Left ventricle myocardium superior (tissue), 1 donor: ENCODE measurements at places on chromosomes 6 and 20. TPM values are rescaled to one million over a fixed set of nuclear protein-coding genes. Genes with fewer than 3 reads are reported as not detected.

- peak; percentile 74 for DNase-seq
Observed at GRCh38 chr6:35719830-35720733, 16.8 kb upstream of the ARMC12 start.

DNA sequence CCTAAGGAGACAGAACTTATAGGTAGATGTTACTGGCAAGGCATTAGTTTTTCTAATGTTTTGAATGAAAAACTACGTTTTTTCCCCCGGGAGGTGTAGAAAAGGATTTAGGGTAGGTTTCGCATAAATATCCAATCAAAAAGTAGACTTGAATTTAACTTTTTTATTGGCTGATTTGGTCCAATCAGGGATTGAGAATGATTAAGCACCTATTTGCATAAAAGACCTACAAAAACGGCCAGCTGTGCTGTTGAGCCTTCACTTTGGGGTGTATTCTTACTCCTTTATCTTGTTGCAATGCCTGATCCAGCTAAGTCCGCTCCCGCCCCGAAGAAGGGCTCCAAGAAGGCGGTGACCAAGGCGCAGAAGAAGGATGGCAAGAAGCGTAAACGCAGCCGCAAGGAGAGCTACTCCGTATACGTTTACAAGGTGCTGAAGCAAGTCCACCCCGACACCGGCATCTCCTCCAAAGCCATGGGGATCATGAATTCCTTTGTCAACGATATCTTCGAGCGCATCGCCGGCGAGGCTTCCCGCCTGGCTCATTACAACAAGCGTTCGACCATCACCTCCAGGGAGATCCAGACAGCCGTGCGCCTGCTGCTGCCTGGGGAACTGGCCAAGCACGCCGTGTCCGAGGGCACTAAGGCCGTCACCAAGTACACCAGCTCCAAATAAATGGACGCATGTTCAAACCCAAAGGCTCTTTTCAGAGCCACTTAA is 113.5 kb upstream of the BTN3A2 start:
- peak; percentile 41 for DNase-seq

The MYBL2 gene
- 0.84 TPM for total RNA-seq

GRCh38 chr6:41801380-41801779 is 13.9 kb downstream of the TOMM6 start:
- no peak for DNase-seq

DNA sequence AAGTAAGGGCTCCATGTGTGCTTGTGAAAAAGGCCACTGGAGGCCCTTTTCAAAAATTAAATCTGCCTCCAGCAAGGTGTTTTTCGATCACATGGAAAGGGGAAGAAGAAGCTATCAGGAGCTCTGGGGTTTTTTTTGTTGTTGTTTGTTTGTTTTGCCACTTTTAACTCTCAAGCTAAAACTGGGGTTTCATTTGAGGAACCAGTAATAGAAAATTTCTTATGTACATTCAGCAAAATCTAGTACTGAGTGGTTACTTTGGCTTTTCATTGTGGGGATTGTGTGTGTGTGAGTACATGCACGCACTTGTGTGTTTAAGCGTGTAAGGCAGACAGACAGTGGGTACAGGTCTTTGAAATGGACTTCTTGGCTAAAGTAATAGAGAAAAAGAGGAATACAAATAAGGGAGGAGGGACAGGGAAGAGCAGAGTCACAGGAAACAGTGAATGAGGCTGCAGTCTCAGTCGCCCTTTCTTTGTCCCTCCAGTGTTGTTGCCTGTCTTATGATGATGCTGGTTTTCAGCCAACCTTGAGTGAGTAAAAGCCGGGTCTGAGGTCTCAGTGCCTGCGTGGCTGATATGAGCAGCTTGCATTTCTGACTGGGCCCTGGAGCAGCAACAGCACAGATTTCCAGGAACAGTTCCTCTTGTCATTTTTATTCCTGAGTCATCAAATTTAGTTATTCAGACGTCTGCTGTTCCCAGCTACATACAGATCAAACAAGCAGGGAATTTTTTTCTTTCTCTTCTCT is 26.2 kb downstream of the SLC16A10 start:
- peak; percentile 45 for DNase-seq

DNA sequence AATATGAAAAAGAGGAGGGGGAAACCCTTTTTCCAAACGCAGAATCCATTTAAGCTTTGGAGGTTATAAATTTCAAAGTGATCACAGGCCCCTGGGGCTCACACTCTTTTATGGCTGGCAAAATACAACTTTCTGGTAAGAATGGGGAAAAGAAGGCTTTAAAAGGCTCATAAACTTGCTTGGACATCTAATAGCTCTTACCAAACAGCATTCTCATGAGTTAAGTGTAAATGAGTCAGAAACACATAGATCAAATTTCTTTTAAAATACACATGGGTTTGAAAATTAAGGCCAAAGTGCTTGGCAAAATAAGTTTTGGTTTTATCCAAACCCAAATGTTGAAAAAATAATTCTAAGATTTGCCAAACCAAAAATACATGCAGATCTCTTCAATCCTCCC is 154.6 kb downstream of the SOBP start:
- no peak for DNase-seq

The PROKR2 gene
- total RNA-seq: not detected

- no peak for DNase-seq
Observed at GRCh38 chr20:22578221-22579118, 5.9 kb downstream of the FOXA2 start.

DNA sequence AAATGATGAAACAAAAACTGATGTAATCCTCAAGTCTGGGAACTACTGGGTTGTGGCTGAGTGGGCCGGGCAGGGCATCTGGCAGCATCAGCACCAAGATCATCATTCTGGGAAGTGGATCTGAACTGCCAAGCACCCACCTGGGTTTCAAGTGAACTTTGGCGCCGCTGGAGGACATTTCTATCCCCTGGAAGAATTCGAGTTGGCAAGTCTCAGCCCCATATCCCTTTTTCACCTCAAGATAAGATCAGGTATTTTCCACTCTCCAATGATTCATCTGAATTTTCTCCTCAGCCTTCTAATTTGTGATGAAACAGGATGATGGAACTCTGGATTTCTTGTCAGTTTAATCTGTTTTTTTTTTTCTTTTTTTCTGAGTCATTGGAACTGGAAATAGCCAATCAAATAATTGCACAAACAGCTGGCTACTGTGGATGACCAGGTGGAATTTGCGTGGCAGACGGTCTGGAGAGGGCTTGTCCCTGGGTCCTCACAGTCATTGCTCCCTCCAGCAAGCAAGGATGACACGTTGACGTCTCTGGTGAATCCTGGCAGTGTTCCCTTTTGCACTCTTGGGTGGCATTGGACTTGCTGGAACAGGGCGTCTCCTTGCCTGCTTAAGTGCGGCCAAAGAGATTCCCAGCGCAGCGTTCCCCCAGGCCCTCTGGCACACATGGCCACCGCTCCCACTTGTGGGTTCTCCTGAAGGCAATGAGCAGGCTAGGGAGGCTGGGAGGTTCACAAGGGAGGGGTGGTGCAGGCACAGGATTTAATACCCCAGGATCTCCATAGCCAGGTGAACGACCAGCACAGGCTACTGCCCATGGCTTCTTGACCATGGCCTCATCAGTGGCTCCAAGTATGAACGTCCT is 80.4 kb downstream of the DHX35 start:
- no peak for DNase-seq

The GJE1 gene
- not detected for total RNA-seq

GRCh38 chr6:167416676-167417430 is 92.0 kb downstream of the TTLL2 start:
- no peak for DNase-seq

- no peak for DNase-seq
Observed at GRCh38 chr6:156250593-156250992, 526.6 kb upstream of the ARID1B start.

DNA sequence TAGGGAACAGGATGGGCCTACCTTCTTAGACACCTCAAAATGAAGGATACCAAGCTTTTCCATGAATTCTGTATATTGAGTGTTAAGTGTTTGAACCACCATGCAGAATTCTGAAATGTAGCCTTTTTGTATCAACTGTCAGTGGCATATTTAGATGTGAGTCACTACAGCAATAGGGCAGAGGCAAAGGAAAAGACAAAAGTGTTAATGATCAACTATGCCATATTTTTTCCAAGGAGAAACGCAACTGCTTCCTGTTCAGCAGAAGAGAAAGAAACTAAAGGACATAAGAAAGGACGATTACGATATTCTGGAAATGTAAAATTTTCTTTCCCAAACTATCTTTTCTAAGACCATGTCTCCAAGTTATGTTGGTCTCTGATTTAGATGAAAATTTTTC is 104.6 kb upstream of the RSPO3 start:
- DNase-seq: no peak

DNA sequence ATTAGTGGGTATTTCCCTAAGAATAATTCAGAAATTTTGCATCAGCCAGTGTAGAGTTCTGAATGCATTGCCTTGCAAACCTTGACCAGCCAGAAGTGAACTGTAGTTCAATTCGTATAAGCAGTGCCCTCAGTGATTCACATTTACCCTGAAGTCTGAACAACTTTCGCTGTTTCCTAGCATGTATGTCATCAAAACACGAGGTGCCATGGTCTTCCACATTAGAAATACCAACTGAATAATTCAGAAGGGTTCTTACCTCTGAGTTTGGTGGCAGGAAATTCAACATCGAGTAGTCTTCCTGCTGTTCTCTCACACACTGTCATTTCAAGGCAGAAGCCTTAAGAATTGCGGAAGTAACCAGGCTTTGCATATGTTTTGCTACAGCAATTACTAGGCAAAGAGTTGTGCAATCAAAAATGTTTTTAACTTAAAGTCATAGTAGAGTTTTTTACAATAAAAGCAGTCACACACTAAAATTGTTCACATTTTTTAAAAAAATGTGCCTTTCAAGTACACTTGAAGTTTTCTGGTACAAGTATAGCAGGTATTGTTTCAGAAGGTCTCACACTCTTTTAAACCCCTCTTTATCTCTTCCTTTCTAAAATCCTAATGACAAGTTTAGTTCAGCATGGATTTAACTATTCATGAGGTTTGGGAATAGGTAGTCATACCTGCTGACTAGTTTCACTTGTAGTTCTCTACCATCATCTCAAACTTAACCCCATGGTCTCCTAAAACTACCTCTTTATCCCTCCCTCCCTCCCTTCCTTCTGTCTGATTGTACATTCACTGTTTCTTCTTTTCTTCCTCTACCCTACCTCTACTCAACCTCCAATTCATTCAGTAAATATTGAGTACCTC is 118.3 kb downstream of the STXBP5 start:
- no peak for DNase-seq

DNA sequence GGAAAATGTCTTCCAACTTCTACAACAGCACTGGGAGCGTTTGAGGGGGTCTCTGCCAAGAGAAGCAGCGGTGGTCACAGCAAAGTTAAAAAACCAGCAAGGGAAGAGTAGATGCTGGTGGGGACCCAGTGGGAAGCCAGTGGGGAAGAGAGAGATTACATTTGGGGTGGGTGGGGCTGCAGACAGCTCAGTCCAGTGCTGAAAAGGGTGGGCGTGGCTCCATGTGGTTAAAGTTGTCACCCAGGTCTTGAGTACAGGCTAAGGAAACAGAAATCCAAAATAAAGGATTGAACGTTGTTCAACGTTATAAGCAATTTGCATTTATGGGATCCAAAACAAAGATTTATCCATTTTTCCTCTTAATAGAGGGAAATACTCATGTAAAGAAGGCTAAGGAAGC is 106.3 kb upstream of the LY86 start:
- no peak for DNase-seq

DNA sequence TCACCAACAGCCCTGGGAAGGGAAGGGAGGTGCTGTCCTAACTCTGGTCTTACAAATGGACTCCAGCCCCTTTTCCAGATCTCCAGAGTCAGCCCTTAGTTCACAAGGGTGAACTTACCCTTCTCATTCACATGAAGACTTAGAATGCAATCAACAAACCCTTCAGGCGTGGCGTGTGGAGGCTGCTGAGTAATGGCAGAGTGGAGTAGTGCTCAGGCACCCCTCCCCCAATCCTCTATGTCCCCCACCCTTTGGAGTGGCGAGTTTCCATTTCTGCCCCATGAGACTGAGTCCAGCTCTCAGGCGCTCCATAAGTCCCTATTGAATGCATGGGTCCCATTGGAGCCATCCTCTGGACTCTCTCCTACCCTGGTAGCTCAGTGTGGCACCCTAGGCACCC is 3.3 kb downstream of the SNAI1 start:
- DNase-seq: no peak

DNA sequence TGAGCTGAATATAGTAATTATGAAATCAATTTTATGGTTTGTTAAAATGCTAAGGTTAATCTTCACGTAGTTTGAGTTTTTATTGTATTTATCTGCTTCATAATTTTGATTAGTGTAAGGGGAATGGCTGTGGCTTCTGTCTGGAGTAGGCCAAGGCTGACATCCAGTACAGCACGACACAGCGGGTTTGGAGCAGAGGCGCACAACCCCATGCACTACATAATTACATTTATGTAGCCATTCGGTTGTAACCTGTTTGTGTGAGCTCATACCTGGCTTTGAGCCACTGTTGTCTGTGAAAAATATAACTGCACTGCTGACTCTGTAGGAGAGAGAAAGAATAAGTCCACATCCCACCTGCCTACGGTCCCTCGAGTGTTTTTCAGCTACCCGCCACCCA is 615.5 kb downstream of the EYS start:
- DNase-seq: no peak

The HLA-DQB1 gene
- total RNA-seq: 4.4 TPM
